NT2/D1 (cell line): ENCODE measurements at places on chromosomes 11 and 22.
A peak's percentile ranks its signal among the peaks of the same experiment; 100 is the strongest.

GRCh38 chr11:73653996-73654395 lies 7.6 kb downstream of the PLEKHB1 start:
- DNase-seq, result no peak

DNA sequence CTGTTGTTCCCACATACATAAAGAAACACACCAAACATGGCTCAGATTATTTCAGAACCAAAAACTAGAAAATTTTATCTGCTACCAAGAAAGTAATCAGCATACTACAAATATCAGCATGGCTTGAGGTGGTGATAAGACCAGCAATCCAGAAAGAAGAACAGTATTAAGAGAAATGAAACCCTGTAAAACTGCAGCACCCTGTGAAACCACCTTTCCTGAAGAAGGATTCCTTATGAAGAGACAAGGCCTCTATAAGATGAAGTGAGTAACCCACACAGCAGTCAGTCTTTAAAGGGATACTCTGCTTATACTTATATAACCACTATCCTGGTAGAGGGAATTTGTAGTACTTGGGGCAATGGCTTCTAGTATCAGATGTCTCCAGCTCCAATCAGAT lies 49.9 kb downstream of the RSF1 start:
- DNase-seq, result no peak

GRCh38 chr11:94933223-94934130 lies 39.9 kb downstream of the CWC15 start:
- no peak for DNase-seq

DNA sequence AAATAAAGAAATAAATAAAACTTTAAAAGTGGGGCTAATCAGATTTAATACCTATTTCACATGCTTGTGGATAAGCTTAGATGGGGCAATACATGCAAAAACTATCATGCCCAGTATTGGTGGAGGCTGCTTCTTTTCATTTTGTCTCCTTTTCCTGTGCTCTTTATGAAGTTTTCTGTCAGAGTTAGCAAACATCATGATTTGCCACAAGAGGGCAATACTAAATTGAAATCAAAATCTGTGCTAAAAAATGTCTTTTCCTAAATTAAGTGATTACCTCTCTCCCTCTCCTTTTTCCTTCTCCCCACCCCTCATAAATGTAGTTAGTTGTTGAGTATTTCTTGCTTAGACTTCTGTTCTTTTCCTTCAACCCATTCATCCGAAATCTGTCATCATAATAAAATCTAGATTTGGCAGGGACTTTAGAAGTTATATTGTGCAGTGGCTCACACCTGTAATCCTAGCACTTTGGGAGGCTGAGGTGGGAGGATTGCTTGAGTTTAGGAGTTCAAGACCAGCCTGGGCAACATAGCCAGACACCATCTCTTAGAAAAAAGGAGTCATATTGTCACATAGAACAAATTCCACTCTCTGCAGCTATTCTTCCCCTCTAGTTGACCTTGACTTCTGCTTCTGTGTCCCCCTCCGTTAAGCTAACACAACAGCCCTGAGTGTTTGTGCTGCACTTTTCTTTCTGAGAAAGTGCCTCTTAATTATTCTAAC lies 4.7 kb upstream of the ARHGAP42 start:
- no peak for DNase-seq

DNA sequence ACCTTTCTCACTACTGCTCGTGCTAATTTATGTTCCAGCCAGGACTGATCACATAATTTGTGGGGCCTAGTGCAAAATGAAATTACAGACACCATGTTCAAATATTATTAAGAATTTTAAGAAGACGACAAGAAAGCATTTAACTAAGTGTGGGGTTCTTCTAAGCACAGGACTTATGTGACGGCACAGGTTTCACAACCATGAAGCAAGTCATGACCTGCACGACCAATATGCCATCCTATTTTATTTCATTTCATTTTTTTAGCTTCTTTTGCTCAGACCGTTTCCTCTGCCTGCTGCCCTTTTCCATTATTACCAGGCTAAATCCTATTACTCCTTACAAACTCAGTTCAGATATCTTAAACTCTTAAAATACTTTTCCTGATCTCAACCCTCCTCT lies 462.5 kb downstream of the AASDHPPT start:
- no peak for DNase-seq

DNA sequence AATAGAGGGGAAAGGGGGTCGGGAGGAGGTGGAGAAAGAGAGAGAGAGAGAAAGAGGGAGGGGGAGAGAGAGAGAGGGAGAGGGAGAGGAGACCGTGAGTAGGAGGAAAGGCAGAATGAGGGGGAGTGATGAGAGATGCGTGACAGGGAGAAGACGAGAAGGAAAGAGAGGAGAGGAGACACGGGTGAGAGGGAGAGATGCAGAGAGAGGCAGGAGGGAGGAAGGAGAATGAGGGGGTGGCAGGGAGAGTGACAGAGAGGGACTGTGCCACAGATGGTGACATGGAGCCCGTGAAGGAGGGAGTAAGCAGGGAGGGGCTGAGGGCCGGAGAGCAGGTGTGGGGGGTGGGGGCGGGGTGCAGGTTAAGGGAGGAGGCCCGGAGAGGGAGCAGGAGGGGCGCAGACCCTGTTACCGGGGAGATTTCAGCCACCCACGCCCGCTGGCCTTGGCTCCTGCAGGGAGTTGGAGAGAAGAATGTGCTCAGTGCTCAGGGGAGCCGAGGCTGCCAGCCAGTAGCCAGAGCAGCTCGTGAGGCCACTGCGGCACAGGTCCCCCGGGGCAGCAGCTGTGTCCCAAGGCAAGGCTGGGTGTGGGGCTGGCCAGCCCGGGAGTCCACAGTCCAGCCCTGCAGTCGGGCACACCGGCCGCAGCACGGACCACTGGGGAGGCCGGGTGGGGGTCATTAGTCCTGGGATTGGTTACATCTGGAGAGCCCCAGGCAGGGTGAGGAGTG lies at the start of gene SSTR3:
Gene SSTR3, minus strand, starts transcription at position 304 of the 733 bp plus-strand sequence. CDS start 4,674 bp downstream, outside the sequence.
- no peak for DNase-seq

- no peak for DNase-seq
Observed at GRCh38 chr11:109374441-109374840, 47.5 kb upstream of the C11orf87 start.

DNA sequence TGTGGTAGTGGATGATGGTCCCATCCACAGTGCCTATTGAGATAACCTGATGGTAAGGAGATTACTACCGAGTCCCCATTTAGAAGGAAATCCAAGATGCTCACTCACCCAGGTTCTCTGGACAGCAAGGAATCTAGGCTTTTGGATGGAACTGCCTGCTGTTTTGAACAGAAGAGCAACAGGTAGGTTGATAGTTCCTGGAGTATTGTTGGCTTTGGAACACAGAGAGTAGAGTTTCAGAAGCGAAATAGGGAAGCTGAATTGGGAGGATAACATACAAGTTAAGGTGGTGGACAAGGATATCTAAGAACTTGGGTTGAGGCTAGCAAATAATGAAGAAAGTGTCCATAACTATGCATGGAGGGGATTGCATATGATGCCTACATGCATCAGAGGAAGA lies 27.6 kb downstream of the SLC22A6 start:
- no peak for DNase-seq

DNA sequence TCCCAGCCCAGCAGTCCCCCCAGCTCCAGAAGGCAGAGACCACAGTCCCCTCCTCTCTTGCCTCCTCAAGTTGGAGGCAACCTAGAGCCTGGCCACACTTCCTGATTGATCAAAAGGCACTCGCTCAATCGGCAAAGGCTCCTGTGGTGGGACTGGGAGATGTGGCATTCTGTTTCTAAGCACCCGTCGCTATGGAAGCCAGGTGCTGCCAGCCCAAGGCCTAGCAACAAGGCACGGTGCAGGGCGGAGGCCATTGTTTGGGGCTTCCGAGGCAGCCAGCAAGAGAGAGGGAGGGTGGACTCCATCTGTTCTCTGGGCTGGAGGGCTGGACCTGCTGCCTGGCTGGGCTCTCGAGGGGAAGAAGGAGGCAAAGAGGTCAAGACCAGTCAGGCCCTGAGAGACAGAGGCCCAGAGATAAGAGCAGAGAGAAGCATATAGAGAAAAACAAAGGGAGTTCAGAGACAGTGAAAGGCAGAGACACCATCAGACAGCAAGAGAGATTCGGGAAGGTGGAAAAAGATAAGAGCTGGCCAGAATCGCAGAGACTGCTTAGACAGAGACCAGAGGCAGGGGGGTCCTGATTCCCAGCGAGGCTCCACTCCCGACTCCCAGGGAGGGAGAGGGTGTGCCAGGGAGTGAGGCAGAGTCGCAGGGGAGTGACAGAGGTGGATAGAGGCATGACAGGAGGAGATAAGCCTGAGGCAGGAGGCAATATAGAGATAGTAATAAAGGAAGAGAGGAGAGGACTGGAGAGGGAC lies 21.2 kb downstream of the PDE2A start:
- peak; percentile 42 for DNase-seq

GRCh38 chr11:26187639-26188038 lies 144.3 kb upstream of the ANO3 start:
- no peak for DNase-seq

GRCh38 chr22:38021206-38021605 lies 36.0 kb upstream of the PICK1 start:
- no peak for DNase-seq

DNA sequence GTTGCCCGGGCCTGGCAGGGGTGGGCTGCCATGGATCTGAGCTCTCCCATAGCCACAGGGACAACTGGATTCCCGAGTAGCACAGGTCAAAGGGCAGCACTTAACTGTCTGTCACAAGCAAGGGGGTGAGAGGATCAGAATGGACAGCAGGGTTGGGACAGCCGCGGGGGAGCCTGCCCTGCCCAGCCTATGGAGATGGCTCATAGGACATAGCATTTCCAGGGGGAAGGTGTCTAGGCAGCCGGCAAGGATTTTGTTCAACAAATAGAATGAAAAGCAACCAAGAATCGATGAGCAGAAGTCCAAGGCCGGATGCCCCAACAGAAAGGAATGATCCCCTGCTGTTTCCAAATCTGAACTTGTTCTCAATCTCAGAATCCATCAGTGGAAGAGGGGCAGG lies 92.9 kb downstream of the RPS6KA4 start:
- DNase-seq, result no peak

DNA sequence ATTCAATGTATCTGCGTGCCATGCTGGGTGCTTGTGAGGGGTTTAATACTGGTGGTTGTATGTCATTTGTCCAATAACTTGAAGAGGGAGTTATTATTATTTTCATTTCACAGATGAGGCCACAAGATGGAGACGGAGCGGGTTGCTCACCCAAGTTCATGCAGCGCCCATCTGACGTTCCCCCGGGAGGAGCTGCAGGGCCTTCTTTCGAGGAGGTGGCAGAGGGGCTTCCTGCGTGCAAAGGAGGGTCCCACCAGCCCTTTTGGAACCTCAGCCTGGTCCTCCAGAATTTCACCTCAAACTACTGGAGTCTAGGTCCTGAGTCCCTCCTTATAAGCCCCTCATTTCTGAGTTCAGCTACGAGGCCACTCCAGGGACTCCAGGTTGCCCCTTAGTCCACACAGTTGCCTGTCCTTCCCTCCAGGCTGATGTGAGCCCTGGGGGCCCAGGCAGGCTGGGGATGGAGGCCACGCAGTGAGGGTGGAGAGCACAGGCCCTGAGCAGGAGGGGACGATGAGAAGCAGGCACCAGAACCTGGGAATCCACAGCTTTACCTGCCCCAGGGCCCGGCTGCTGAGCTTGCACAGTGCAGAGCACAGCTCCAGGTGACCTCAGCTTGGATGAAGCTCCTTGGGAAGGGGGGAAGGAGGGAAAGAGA lies 2.9 kb upstream of the VSIG10L2 start:
- no peak for DNase-seq

DNA sequence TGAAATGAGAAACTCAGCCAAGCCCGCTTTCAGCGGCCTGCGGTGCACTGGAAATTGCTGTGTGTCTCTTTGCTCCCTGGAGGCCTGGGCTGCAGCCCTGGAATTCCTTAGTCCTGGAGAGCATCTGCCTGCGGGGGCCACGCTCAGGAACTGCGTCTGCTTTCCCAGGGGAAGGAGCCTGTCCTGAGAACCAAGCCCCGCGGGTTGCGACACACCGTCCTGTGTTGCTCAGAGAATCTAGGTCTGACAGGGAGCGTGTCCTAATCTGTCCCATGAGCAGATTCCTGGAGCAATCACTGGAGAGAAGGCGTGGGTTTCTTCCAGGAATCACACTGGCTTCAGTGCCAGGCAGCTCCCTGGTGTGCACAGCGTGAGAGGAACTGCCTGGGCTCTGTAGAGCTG lies 708.1 kb downstream of the BRD1 start:
- DNase-seq, result peak; percentile 30

- no peak for DNase-seq
Observed at GRCh38 chr22:25997886-25998775, 171.1 kb upstream of the SEZ6L start.

DNA sequence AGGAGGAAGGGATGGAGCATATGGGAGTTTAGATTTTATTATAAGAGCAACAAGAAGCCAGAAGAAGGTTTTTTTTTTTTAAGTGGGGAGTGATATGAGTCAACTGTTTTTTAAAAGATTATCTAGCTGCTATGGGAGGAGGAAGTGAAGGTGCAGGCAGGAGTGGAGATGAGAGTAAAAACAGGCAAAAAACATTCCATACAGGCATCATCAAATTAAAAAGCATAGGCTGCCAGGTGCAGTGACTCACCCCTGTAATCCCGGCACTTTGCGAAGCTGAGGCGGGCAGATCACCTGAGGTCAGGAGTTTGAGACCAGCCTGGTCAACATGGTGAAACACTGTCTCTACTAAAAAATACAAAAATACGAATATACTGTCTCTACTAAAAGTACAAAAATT lies 368.4 kb upstream of the MTNR1B start:
- DNase-seq, result no peak

DNA sequence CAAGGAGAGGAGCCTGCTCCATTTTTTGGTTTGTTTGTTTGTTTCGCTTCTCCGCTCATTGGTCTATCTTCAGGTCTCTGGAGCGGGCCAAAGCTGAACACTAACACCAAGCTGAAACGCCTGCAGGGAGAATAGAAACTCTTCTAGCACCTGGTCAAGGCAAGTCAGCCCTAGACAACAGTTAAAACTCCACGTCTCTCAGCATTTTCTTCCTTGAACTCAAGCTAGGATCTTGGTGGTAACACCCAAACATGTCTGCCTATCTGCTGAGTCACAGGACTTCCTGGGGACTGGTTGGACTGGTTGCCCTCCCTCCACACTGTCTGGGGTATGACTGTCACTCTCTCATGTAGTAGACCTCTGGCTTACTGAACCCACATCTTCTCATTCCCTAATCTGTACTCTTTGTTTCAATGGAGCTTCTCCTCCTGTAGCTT lies 23.9 kb upstream of the RBFOX2 start:
- no peak for DNase-seq
